Activated CD4-positive, alpha-beta T cell treated with anti-CD3 and anti-CD28 coated beads, Interleukin-2, amount 50 U/mL, for 16 hours (primary cell): ENCODE measurements at places on chromosomes 12 and 14.

- no peak for DNase-seq
Observed at GRCh38 chr14:91332171-91332985, 85.2 kb downstream of the CCDC88C start.

- no peak for DNase-seq
Observed at GRCh38 chr12:109538191-109538863, 35.0 kb downstream of the MMAB start.

DNA sequence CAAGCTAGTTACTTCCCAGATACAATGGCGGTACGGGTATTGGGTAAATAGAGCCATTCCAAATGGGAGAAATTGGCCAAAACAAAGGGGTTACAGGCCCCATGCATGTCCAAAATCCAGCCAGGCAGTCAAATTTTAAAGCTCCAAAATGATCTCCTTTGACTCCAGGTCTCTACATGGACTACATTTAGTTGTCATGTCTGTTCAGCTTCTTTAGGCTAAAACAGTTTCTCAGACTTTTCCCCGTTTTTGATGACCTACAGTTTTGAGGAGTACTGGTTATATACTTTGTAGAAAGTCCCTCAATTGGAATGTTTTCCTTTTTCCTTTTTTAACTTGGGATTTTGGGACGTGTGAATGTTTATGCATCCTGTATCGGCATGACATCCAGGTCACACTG, 4.7 kb downstream of the NT5DC3 start:
- no peak for DNase-seq

GRCh38 chr12:24838531-24838950, 110.4 kb downstream of the BCAT1 start:
- peak; percentile 92 for DNase-seq
